ENCODE measurements at places on chromosomes 3 and 15.

DNA sequence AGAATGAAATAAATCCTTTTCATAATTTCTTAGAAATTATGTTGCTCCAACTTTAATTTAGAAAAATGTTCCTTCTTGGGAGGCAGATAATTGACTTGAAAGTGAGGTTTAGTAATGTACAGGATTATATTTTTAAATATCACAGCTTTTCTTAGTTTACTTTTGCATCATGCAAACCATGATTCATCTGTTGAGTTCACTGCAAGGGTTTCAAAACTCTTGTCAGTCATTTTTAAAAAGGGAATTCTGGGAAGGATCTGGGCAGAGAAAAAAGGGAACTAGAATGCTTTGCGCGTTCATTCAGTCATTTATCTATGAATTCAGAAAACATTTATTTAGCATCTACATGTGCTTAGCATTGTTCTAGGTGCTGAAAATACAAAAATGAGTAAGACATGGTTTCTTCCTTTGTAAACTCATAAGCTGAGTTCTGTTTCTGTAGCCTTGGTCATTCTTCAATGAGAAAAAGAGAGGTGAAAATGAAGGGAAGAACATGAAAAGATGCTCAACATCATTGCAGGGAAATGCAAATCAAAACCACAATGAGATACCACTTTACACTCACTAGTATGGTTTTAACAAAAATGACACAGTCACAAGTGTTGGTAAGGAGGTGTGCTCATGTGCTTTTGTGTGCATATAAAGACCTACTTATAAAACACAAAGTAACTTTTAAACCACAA is 209.1 kb downstream of the NR1D2 start:
- DNase-seq: no peak

DNA sequence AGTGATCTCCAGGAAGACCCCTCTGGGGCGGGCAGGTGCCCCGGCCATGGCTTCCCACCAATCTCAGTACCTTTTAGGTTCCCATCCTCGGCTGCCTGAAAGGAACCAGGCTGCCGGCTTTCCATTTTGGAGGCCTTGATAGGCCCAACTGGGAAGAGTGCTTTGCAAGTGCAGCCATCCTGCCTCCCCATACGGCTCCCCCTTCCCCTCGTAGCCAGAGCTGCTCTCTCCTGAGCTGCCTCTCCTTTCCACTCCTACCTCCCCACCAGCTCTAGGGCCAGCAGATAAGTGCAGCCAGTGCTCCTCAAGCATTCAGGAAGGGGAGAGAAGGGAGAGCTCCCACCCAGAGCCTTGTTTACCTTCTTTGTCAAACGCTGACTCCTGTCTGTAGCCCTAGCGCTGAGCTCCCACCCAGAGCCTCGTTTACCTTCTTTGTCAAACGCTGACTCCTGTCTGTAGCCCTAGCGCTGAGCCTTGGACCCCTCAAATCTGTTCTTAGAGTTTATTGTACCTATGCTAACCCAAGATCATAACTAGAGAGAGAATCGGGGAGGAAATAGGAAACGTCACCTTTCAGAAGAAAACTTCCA is 133.0 kb downstream of the LRRK1 start:
- no peak for DNase-seq

DNA sequence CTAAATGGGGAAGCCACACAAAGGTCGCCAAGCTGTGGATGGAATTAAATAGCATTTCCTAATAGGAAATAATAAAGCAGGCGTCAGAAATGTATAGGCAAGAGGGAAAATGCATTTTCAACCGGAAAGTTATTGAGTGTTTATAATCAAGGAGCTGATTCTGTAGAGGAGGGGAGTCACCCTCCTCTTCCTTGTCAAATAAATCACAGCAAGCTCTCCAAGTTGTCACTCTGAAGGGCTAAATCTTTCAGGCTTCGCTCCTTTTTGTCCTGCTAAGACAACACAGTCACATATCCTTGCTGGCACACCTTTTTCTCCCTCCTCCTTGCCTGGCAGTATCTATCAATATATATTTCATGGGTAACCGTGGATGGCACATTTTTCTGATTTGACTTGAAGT is 338.4 kb downstream of the SATB1 start:
- no peak for DNase-seq

GRCh38 chr3:131526801-131527347 is 24.1 kb upstream of the MRPL3 start:
- DNase-seq: no peak

GRCh38 chr3:180624714-180625113 is 22.8 kb downstream of the TTC14 start:
- no peak for DNase-seq

DNA sequence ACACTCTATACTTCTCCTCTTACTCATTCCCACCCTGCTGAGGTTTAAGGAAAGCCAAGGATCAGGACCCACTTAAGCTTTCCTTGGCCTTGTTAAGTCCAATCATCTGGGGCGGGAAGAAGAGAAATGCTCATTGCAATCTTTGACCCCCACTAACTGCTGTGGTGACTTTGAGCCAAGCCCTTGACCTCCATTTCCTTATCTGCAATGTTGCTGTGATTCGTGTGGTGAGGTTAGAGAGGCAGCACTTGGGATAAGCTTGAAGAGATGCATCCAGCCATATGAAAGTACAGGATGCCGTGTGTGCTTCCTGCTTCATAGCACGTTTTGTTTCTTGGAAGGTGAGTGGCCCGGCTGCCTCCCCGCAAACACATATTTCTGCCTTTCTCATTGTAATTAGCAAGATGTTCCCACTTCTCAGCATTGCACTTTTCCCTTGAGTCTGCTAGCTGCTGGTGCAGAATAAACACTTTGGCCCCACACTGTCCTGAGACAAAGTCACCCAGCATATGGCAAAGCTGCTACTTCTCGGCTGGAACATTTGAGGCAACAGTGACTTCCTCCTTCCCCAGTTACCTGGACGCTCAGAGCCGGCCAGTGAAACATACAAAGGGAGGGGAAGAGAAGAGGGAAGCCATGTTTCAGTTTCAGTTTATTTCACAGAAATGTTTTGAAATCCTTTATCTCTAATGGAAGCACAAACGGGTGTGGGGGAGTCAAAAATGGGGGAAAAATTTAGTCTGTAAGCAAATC is 10.5 kb upstream of the NUDT16 start:
- DNase-seq: no peak

DNA sequence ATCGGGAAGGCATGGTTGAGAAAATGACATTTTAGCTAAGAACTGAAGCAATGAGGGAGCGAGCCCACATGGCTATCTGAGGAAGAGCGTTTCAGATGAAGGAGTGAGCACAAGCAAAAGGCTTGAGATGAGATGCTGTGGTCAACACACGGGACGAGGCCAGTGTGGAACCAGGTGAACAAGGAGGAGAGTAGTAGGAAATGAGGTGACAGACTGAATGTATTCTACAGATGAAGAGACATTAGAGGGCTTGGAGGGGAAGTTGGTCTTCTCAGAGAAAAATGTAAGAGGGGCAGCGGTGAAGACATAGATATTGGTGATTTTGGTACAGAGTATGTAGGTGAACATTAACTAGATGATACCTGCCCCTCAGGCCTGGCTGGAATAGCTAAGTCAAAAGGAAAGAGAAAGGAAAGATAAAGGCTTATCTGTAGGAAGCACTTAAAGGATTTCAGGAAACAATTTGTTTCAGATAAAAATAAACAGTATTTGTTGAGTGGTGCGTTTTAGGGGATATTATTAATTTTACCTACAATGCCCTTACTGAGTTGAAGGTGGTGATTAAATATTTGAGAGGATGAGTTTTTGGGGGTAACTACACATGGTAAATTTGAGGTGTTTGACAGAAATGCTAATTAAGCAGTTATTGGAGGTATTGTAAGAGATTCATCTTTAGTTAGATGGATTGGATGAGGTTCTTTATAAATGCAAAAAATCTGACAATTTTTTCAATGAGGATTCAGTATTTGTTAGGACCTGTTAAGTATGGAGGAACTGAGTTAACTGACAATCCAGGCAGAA is 57.0 kb downstream of the SLTM start:
- no peak for DNase-seq

GRCh38 chr3:172647080-172647479 is 63.8 kb downstream of the NCEH1 start:
- no peak for DNase-seq

DNA sequence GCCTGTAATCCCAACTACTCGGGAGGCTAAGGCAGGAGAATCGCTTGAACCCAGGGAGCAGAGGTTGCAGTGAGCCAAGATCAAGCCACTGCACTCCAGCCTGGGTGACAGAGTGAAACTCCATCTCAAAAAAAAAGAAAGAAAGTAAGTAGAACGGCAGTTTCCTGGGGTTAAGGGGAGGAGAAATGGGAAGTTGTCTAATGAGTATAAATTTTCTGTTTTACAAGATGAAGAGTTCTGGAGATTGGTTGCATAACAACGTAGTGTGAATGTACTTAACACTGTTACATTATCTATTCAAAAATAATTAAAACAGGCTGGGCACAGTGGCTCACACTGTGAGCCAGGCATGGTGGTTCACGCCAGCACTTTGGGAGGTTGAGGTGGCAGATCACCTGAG is 45.4 kb downstream of the GRK7 start:
- peak; percentile 39 for DNase-seq

DNA sequence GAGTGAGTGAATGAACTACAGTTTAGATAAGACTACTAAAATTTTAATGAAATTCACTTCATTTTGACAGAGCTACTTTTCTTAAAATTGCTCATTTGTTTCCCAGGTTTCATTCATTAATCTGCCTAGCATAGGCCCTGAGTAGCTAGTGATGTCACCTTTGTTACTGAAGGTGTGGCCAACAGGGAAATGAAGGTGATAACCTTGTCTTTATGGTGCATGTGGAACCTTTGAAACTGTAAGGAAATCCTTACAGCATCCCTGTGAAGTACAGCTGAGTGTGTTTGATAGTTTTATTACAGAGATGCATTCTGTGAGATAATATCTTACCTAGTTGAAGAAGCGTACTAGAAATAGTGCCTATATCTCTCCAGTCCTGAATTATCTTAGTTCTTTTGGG is 112.9 kb downstream of the AKAP13 start:
- no peak for DNase-seq

GRCh38 chr3:188581365-188581764 is 427.4 kb downstream of the LPP start:
- DNase-seq: no peak

DNA sequence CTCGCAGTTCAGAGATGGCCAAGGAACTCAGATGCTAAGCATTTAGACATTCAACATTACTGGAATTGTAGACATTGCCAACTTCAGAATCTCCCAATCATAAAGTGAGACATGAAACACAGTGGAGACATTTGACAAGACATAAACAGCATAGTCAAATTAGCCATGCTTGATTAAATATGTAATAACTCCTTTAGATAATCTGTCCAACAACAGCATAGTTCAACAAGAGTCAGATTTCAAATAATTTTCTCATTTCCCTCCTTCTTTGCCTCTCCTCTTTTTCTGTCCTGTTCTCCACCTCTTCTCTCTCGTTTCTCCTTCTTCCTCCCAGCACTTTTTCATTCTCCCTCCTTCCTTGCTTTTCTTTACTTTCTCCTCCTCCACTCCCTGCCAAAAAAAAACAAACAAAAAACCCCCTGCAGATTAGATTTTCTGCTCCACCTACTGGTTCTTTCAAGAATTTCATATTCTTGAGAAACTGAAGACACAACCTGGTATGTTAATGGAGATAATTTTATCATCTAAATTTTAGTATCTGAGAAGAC is 20.2 kb downstream of the CPOX start:
- peak; percentile 50 for DNase-seq

DNA sequence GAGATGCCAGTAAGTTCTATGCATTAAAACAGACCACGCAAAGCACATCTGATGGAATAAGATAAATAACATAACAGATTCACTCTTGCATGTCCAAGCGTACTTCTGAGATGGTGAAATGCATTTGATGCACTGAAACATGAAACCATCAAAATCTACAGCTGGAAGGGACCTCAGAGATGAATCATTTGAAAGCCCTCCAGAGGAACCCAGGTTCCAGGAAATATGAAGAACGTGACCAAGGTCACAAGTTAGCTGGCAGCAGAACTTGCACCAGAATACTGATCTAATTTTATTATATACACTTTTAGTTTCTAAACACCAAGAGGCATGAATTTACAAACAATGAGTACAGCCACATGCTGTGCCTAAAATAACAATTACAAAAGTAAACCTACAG is 957.1 kb downstream of the FHIT start:
- no peak for DNase-seq

DNA sequence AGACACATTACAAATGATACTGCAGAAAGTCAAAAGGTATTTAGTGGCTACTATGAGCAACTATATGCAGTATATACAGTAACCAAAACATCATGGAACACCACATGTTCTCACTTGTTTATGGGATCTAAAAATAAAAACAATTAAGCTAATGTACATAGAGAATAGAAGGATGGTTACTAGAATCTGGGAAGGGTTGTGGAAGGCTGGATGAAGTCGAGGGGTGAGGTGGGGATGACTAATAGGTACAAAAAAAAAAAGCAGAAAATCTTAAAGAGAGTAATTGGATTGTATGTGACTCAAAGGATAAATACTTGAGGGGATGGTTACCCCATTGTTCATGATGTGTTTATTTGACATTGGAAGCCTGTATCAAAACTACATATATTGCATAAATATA is 848.8 kb upstream of the GBE1 start:
- DNase-seq: no peak

All from AML-193 (cell line).